ENCODE measurements at places on chromosomes 4 and X.

DNA sequence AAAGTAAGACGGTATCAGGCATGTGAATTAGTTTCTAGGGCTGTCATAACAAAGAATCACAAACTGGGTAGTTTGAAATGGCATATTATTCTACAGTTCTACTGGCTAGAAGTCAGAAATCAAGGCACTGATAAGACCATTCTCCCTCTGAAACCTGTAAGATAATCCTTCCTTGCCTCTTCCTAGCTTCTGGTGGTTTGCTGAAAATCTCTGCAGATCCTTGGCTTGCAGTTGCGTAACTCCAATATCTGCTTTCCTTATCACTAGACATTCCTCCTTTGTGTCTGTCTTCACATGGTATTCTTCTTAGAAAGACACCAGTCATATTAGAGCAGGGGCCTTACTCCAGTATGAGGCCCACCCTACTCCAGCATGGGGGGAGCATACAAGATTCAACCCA lies 19.6 kb upstream of the LCORL start:
- DNase-seq = no peak

DNA sequence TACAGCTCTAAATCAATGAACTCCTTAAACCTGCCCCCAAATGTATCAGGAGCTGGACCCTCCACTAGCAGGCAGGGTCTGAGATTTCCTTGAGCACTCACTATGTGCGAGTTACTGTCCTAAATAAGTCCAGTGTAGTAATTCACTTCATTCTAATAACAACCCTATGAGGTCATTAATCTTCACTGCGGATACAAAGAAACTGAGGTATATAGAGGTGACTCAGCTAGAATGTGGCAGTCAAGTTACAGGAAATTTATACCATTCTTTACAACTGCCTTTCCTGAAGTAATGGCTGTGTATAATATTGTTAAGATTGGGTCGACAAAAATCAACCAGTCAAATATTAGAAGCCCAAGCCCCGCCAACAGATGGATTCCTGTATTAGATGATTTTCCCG lies 473.9 kb upstream of the FTHL17 start:
- no peak for DNase-seq

DNA sequence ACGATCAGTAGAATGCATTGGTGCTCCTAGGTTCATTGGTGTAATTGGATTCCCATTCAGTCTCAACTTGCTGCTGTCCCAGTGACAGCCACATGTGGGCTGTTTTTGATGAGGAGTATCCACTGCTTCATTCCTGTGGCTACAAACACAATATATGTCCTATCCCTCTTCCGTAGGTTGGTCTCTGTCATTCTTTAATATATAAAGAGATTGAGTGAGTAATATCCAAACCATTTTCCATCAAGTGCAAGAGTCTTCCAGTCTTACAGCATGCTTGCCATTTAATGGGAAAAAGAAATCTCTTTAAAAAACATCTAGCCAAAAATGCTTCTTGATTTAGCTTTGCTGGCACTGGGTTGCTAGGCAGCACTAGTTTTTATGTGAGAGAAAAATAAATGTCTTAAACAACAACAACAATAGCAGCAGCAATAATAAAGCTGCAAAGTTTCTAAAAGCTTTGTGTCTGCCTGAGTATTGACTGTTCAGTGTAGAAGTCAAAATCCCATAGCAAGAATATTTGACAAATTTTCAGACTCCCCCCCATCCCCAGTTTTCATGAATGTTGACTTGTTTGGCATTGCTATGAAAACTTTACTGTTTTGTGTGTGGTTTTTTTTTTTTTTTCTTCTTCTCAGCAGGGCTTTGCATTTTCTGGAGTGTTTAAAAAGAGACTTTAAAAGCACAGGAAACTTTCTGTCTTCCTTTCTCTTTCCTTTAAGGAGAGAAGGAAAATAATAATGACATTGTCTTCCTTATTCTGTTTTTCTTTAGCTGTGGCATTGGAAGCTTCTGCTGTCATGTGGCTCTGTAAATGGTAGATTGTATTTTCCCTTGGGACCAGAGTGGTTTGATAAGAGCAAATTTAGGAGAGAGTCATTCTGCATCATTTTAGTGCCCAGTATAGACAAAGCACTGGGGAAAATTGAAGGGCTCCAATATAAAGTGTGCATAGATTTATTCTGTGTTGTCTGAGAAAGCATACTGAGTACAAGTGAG lies 244.3 kb downstream of the ARHGAP10 start:
- no peak for DNase-seq

DNA sequence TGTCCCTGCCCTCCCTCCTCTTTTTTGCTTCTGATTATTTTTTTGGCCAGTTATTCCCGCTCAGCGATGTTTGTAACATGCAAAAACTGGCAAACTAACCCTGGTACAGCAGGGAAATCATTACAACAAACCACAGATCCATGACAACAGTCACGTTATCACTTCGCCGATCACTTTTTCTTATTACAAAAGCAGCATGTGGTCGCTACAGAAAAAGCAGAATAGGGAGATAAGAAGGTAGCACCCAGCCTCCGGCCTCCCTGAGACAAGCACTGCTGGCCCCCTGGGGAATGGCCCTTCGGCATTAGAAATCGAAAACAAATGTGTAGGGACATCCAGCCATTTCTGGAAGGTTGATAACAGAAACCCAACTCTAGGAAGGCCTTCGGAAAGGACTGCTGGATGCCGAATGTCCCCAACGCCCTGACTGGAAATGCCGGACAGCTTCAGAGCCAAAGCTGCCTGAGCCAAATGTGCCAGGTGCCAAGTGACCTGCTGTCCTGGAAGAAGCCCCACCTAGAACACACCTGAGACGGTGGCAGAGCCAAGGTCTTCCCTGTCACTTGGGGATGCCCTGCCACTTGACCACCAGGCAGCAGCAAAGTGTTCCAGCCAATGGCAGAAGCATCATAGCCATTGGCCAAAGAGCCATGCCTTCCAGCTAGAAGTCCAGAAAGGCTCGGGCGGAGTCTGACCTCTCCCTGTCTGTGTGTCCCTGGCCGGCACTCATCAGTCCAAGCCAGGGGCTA lies 2.9 kb downstream of the IDH3G start:
- no peak for DNase-seq

All from effector CD4-positive, alpha-beta T cell (primary cell).